ENCODE measurements at places on chromosomes 2 and 18. TPM values are rescaled to one million over a fixed set of nuclear protein-coding genes. Genes with fewer than 3 reads are reported as not detected.

Gene SPC25
- total RNA-seq: 5.2 TPM

Gene AFF3
- 0.97 TPM for total RNA-seq

DNA sequence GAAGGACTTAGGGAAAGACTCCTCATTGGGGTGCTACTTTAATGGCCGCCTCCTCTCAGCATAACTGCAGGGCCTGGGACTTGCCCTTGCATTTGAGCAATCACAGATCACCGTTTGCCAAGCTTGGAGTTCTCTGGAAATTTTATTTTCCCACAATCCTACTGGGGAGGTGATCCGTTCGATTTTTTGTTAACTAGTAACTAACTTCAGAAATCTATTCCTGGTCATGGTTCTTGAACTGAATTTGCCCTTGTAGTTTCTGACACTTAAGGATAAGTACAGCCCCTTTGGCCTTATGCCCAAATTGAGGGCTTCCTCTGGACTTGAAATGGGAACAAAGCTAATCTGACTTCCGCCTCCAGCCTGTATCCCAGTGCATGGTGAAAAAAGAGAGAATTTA lies 60.5 kb upstream of the ST3GAL5 start:
- no peak for DNase-seq

DNA sequence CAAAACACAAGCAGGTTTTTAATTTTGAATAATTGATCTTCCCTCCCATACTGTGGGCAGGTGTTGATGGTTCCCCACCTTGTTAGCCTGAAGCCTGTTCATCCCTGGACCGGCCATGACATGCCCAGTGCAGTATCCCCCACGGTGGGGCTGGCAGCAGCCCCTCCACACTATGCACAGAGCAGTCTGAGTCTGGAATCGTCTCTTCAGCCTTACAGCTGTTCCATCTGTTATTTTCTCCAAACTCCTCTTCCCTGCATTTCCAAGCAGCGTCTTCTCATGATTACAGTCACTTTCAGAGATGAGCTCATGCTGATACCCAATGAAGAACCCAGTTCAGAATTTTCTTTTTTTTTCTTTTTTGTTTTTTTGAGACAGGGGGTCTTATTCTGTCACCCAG lies 68.2 kb downstream of the ADI1 start:
- DNase-seq: no peak

- no peak for DNase-seq
These were observed 75.4 kb downstream of the SP110 start for GRCh38 chr2:230144355-230144754.

DNA sequence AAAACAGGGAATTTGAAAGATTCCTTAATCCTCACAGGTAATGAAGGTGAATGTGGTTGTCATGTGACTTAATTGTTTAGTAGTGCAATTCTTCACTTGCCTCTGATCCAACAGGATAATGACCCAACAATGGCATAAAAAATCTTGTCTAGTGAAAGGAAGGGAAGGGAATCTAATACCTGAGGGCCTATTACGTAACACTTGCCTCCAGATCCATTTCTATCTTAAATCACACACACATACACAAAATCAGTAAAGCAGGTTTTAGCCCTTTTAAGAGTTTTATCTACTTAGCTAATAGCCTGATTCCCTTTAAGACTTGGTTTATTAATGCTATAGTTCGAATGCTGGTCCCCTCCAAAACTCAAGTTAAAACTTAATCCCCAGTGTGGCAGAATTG lies 118.6 kb downstream of the TMEM163 start:
- no peak for DNase-seq

- DNase-seq: no peak
These were observed 6.9 kb downstream of the DCTN1 start for GRCh38 chr2:74373221-74373676.

DNA sequence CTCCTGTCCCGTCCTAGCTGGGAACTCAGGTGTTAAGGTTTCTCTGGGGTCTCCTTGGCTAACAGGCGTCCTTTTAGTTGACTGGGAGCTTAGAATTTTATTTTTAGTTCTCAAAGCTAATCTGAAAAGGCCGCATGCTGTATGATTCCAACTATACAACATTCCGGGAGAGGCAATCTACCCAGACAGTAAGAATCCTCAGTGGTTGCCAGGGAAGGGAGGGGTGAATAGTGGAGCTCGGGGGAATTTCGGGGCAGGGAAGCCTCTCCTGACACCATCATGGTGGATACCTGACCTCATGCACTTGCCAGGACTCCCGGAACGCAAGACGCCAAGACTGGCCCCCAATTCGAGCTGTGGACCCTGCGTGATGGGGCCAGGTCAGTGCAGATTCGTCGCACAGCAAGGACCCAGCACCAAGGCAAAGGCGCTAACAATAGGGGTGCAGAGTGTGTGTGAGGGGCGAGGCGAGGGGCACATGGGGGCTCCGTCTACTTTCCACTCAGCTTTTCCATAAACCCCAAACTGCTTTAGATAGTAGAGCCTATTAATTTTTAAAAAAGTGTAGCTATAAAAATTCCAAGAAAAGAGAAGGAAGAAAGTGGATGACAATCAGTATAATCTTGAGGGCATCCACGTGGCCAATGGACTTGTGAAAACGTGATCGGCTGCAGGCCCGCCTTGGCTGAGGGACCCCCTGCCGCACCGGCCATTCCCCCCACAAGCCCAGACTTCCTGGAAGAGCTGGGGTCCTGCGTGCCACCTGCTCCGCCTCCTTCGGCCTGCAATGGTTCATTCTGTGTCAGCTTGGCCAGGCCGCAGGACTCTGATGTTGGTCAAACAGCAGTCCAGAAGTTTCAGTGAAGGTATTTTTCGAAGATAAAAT lies 17.3 kb downstream of the PDCD1 start:
- DNase-seq: no peak

DNA sequence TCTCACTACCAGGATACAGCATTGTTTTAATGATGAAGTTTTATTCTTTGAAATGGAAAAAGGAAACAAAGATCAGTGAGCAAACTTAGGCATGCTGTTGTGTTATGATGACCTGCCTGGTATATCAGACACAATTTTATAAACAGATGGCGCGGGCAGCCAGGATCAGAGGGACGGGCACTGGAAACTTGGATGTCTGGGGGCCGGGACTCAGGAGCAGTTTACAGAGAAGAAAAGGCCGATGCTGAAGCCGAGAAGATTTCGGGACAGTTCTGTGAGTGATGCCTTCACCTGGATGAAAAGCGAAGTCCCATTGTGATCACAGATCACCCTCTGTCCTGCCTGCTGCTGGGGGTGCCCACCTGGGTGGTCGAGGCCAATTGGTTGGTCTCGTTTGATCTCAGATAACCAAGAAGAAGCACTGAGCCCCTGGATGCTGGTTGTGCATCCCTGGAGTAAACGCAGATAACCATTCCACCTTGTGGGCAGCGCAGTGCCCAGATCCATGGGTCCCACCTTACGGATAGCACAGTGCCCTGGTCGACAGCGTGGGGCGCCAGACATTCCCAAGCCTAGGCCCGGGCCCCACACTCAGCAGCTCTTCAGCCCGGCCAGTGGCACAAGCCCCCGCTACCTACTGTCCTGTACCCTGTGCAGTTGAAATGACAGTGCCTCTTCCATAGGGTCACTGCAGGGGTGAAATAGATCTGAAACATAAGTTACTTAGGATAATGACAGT lies 182.9 kb upstream of the TPO start:
- no peak for DNase-seq

- DNase-seq: no peak
These were observed 214.4 kb upstream of the RASGRP3 start for GRCh38 chr2:33262097-33262496.

DNA sequence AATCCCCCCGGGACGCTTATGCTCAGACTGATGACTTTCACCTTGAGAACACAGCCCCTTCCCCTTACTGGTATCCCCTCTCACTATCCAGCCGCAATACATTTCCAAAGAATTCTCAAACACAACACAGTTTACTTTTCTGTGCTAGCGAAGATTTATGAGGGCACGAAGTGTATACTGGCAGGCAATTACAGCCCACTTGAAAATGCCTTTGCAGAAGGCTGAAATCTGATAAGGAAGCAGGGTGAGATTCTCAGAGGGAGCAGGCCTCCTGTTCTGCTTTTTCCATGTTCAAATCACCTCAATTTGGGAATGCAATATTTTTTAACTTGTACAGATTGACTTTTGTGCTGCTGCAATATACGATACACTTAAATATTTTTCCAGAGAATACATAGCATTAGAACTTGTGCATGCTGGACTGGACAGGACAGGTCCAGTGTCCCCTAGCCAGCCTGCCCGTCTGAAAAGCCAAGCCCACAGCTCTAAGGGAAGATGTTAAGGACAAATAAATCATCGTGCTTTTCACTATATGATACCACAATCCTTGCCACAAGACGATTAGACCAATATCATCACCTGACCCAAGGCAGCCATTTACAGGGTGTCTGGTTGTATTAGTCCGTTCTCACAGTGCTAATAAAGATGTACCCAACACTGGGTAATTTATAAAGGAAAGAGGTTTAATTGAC lies 262.1 kb downstream of the EPHA4 start:
- DNase-seq: no peak

GRCh38 chr18:2139691-2140090 lies 431.6 kb downstream of the METTL4 start:
- DNase-seq: peak; percentile 50

Data from HFFc6 (cell line).